Stimulated activated naive B cell treated with anti-CD40 and anti-IgM and Interleukin-4, amounts not matched to agents 10 μg/mL and 1 μg/mL and 100 μg/mL, for 72 hours (primary cell): ENCODE measurements at places on chromosomes 6 and 20.

DNA sequence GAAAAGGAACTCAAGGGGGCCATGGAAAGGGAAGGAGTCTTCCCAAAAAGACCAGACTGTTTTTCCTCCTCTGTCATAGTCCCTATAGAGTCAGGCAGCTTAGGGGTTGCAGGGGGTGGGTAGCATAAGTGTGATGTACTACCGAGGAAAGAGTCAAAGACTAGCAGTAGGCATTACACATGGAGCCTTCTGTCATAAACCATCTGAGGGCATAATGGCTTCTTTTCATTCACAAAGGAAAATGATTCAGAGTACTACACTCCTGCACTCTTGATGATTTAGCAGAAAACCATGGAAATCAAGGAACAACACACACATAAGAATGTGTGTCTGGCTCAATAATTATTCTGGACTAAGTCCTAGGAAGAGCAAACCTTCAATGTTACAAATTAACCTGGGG lies 14.9 kb downstream of the PLN start:
- DNase-seq, result no peak

GRCh38 chr6:63805808-63806572 lies 170.4 kb downstream of the PHF3 start:
- no peak for DNase-seq

DNA sequence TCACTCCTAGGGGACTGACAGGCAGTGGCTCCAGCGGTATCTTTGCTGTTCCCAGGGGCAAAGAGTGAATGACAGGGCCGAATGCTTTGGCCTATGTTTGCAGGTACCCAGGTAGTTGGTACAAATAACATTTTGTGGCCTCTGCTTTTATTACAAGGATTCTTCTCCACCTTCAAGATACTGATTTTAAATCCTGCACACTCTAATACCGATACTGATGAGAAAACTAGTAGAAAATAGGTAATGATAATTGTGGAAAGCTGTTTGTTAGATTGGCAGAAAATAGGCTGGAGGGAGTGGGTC lies 772 bp downstream of the HINT3 start:
- no peak for DNase-seq

GRCh38 chr6:11294228-11294627 lies 61.8 kb upstream of the NEDD9 start:
- DNase-seq, result no peak

GRCh38 chr6:3316331-3316730 lies 57.6 kb downstream of the PSMG4 start:
- no peak for DNase-seq

DNA sequence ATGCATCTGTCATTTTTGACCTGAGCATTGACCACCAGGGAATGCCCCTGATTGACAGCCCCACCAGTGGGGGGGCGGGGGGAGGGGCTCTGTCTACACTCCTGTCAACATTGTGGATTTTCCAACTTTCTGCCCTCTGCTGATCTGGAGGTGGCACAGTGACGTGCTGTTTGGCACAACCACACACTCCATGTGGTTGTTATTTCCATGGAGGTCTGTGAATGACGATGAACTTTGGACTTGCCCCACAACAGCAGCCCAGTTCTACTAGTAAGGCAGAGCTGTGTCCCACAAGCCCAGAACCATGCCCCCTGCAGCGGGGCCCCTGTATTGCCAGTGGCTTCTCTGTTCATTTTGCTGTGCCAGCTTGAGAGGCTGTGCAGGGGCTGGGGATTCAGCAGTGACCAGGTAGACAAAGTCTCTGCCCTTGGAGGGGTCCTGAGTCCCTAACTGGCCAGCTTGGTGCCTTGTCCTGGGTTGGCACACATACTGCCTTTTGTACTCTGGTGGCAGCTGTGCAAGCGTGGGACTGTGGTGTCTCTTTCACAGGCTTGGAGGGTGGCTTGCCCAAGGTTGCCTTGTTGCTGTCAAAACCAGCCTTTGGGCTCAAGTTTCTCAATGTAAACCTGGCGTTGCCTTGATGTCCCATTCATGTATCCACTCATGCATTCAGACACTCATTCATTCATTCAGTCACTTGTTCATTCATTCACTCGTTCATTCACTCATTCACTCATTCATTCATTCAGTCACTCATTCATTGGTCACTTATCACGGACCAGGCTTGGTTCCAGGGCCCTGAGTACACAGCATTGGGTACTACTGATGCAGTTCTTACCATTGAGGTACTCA lies 108.5 kb downstream of the SYCP2 start:
- DNase-seq, result no peak

DNA sequence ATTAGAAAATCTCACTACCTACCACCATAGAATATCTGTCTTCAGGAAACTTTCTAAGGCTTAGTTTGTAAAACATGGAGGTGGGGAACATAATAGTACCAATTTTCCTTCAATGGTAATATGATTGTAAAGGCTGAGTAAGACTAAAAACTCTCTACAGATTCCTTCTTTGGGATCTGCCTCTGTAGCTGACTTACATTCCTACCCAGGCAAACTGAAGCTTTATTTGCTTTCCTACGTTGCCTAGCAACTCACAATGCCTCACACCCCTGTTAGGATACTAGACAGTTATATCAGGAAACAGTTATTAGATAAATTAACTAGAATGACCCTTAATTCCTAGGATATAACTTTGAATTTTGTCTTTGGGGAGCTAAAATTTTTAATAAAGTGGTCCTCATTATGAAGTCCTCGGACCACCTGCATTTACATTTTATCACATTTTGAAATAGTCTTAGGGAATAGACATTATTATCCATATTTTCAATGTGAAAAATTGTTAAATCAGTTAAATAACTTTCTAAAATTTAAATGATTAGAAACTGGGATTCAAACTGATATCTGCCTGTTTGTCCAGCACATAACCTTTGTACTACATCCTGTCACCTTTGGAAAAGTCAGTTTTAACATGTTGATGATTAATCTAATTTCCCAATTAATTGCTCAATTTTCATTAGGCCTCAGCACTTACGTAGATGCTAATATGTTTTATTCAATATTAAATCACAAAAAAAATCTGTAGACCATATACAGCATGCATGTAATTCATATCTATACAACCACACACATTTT lies 591.4 kb downstream of the RNF144B start:
- DNase-seq, result no peak

DNA sequence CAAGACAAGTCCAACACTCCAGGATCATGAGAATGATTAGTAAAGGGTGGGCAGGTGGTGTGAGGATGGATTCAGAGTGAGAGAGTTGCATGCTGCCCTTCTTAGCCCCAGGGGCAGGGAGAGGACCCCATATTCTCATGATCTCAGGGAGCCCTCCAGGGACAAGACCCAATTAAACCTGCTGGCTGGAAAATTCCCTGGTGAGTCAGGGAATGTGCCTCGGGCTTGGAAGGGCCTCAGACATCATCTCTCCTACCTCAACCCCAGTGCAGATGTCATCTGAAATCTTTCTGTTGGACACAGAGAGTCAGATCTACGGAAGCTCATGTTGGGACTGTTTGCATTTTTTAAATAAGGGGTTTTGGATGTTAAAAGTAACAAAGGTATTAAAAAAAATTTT lies 9.2 kb upstream of the SIRPD start:
- DNase-seq, result no peak

- DNase-seq, result no peak
Measured at GRCh38 chr6:167331565-167331964, 6.7 kb downstream of the TTLL2 start.

DNA sequence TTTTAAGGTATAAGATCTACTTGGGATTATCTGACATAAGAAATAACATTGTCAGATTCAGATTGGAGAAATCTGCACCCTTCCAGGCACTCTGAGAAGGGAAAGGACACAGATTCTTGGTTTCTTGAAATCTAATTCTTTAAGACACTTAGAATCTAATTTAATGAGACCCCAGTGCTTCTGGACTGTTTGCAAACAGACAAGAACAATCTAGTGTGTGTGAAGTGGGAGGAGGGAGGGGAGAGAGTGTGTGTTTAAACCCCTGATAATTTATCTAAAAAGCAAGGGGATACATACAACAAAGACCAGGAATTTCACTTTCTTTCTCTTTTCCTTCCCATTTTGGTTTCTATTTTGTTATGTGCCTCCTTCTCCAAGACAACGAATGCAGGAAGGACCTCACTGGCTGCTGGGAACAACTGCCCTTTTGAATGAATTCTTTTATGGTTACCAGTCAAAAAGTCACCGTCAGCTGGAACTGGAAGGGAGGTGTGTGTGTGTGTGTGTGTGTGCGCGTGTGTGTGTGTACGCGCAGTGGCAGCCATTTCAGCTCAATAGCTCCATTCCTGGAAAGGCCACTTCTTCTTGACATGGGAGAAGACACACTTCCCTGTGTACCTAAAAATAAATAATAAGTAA lies 129.4 kb downstream of the BCAS1 start:
- DNase-seq, result no peak

DNA sequence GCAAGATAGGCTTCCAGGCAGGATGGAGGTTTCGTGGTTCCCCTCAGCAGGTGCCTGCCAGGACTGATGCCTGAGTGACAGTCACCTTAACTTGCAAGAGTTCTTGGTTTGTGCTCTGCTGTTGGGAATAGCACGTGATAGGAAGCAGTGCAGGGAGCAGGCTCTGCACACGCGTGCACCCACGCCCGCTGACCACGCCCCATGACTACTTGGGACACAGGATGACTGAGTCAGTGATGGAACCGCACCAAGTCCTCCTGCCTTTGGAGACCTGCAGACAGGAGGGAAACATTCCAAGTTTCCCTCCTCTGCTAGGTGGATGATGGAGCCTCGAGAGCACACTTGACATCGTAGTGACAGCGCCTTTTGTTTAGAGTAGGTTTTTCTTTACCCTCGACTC lies 164.2 kb downstream of the DTNBP1 start:
- no peak for DNase-seq

DNA sequence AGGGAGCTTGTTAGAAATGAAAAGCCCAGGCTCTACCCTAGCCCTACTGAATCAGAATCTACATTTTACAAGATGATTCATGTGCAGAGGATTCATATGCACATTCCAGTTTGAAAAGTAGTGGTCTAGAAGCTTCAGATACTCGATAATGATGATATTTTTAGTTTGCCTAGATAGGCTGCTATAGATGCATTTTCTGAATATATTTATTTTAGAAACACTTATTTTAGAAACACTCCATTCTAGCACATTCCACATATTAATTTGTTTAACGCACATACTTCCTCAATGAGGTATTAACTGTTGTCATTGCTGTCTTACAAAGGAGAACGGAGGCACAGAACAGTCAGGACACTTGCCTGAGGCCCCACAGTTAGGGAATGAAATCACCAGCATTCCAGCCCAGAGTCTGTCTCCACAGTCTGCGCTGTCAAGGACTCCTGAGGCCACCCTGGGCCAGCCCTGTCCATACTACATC lies 64.4 kb downstream of the SNAP25 start:
- DNase-seq, result no peak

GRCh38 chr20:60086821-60087562 lies 128.8 kb downstream of the CDH26 start:
- DNase-seq, result no peak

DNA sequence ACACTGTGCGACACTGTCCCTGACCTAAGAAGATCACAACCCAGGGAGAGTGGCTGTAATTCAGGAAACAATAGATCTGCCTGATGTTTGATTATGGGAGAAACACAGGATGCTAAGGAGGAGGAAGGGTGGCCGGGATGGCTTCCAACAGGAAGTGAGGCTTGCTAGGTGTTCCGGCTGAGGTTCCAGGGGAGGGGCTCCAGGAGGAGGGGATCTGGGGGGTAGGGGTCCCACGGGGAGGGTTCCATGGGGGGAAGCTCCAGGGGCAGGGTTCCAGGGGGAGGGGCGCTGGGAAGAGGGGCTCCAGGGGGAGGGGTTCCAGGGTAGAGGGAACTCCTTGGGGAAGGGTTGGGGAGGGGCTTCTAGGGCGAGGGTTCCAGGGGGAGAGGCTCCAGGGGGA lies 48.6 kb downstream of the DAAM2 start:
- no peak for DNase-seq

- DNase-seq, result no peak
Measured at GRCh38 chr6:36386495-36387439, 702 bp downstream of the ETV7 start.

GRCh38 chr6:27293436-27294098 lies 18.5 kb downstream of the POM121L2 start:
- DNase-seq, result no peak

DNA sequence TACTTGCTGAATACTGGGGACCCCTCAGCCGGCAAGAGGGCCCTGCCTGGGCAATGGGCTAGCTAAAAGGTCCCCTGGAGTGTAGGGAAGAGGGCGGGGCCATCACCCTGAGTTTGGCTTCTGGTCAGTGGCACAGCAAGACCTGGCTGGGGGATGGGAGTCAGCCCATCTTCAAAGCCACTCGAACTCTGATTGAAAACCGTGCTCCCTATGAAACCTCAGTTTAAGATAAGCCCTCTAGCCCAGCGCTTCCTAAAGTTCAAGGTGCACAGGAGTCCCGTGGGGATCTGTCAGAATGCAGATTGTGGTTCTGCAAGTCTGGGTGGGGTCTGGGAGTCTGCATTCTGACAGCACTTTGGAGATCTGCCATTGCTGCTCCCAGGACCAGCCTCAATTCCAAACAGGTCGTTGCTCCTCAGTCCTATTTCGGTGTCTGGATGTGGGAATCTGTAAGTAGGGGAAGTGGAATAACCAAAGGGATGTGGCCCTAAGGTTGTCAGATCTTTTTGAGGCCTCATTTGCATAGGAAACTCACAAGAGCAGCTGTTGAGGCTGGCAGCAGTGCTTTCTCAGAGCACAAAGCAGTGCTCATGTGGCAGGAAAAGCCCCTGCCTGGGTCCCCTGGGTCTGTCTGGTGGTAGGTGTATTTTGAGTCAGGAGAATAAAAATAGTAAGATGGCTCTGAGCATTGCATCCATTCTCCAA lies 85.3 kb upstream of the SCP2D1 start:
- DNase-seq, result peak; percentile 76

- no peak for DNase-seq
Measured at GRCh38 chr20:2745060-2745910, 52.7 kb downstream of the EBF4 start.

- no peak for DNase-seq
Measured at GRCh38 chr6:37279366-37280134, 21.6 kb upstream of the TMEM217 start.

DNA sequence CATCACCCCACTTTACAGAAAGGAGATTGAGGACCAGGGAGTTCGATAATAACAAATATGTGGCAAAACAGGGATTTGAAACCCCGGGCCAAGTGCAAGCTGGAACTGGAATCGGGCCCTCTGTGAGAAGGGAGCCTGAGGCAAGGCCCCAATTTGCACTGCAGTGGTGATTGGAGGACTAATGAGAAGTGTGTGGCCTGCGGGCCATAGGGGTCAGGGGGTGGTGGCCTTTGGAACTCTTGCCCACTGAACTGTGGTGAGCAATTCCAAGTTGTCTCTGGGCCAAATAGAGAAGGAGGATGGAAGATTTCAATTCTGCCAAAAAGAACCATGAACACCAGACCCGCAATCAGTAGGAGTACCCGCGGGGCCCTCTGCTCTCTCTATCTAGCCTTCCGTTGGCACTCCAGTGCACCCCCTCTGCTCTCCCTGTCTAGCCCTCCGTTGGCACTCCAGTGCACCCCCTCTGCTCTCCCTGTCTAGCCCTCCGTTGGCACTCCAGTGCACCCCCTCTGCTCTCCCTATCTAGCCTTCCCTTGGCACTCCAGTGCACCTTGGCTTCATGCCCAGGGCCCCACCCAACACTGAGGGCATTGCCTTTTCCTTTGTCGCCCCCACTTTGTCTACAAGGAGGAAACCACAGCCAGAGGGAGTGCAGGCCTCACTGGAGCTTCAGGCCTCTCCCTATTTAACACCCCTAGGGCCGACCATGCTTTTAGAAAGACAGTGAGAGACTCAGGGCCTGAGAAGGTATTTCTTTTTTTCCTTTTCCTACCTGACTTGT lies 6.0 kb upstream of the PTPRA start:
- no peak for DNase-seq

GRCh38 chr6:25369036-25369432 lies 89.9 kb downstream of the CARMIL1 start:
- no peak for DNase-seq

GRCh38 chr6:169211881-169212280 lies 41.8 kb downstream of the THBS2 start:
- DNase-seq, result no peak
